ENCODE measurements at places on chromosomes 12 and 14.

- no peak overlapping the region for H3K27ac ChIP-seq
- no peaks in the 10 kb centered on the region for H3K4me1 ChIP-seq
- no peak overlapping the region for H3K4me3 ChIP-seq
- no peak for DNase-seq
Observed at GRCh38 chr12:89392391-89392790, 40.1 kb upstream of the DUSP6 start.

DNA sequence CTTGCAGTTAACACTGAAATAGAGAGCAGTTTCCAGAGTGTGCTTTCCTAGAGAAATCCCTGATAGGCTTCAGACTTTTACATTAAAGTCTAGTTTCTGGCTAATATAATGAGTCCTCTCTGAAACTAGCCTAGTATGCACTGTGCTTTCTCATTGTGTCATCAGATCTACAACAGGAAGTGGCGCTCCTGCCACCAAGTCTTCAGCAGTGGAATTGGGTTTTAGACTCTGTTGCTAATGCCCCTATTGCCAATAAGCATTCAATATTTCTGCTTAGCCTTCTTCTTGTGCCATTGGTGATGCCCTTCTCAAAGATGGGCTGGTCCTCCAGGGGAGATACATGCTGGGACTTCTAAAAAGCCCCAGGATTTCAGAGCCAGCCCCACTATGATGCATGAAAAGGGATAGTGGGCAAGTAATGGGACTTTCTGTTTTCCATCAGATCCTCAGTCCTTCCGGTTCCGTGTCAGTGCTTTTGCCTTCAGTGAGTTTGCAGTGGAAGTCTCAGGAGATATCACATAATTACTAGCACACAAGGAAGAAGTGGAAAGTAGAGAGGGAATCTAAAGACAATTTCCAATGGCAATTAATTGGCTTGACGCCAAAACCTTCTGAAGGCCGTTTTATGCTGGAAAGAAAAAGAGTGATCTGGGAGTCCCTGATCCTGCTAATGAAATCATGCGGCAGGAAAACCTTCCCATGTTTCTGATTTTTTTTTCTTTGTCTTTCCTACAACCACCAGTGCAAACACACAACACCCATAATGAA, 50.0 kb downstream of the SSPN start:
- H3K36me3 ChIP-seq = no peaks in the 10 kb centered on the region
- H3K27ac ChIP-seq = no peak overlapping the region
- H3K4me1 ChIP-seq = no peaks in the 10 kb centered on the region
- no peak for DNase-seq

GRCh38 chr14:55500219-55500701, 59.8 kb upstream of the TBPL2 start:
- no peak for DNase-seq
- no peaks in the 10 kb centered on the region for H3K4me1 ChIP-seq
- no peak overlapping the region for H3K4me3 ChIP-seq
- no peaks in the 10 kb centered on the region for H3K36me3 ChIP-seq
- H3K27me3 ChIP-seq = peaks cover 44% of the 10 kb centered on the region

GRCh38 chr12:84982888-84983287, 53.2 kb downstream of the TSPAN19 start:
- no peaks in the 10 kb centered on the region for H3K4me1 ChIP-seq
- H3K36me3 ChIP-seq = no peaks in the 10 kb centered on the region
- H3K4me3 ChIP-seq = no peak overlapping the region
- no peak for DNase-seq
- no peaks in the 10 kb centered on the region for H3K27me3 ChIP-seq
- H3K27ac ChIP-seq = no peak overlapping the region

DNA sequence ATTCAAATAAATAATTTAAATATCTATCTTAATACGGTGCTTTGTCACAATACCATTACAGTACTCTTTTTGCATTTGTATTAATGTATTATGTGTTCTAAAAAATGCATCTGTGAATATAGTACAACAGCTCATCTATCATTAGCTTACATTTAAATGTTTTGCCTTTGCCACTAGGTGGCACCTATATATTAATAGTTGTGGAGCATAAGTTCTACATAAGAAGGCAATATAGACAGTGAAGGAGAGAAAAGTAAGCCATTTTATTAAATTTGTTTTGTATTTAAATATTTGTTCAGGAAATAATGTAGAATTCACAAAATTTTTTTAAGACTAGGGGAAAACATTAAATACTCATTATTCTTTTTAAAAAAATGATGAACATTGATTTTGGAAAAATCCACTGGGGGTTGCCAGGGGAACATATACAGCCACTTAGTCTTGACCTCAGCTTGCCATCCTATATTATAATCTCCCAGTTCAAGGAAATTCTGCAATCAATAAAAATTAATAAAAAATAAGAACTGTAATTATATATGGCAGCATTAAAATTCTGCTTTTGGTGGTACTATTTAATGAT, 9.8 kb downstream of the CCER1 start:
- no peak overlapping the region for H3K27ac ChIP-seq
- no peak for DNase-seq
- H3K27me3 ChIP-seq = no peaks in the 10 kb centered on the region
- no peaks in the 10 kb centered on the region for H3K36me3 ChIP-seq
- H3K4me3 ChIP-seq = no peak overlapping the region

DNA sequence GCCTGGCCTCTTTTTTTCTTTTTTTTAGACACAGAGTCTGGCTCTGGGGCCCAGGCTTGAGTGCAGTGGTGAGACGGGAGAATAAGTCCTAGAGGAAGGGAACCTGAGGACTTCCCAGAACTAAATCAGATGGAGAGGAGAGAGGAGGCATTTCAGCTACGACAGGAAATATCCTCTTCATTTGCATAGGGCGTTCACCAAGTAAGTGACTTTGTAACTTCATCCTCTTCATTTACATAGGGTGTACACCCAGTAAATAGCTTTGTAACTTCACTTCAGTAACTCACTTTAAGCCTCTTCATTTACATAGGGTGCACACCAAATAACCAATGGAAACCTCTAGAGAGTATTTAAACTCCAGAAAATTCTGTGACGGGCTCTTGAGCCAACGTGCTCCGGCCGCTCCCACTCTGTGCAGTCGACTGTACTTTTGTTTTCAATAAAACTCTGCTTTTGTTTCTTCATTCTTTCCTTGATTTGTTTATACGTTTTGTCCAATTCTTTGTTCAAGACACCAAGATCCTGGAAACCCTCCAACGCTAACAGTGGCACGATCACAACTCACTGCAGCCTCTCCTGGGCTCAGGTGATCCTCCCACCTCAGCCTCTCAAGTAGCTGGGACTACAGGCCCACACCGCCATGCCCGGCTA, 21.4 kb upstream of the ANKRD9 start:
- H3K27me3 ChIP-seq = no peaks in the 10 kb centered on the region
- no peak overlapping the region for H3K4me3 ChIP-seq
- H3K36me3 ChIP-seq = peaks cover 4% of the 10 kb centered on the region
- H3K4me1 ChIP-seq = peaks cover 2% of the 10 kb centered on the region

- H3K27ac ChIP-seq = no peak overlapping the region
- no peaks in the 10 kb centered on the region for H3K4me1 ChIP-seq
- DNase-seq = no peak
- no peaks in the 10 kb centered on the region for H3K36me3 ChIP-seq
- no peak overlapping the region for H3K4me3 ChIP-seq
- H3K27me3 ChIP-seq = peaks cover 29% of the 10 kb centered on the region
Observed at GRCh38 chr12:5648692-5649359, 216.9 kb downstream of the NTF3 start.

GRCh38 chr14:63624203-63624602, 17.5 kb downstream of the WDR89 start:
- DNase-seq = no peak
- no peak overlapping the region for H3K4me3 ChIP-seq
- no peaks in the 10 kb centered on the region for H3K27me3 ChIP-seq
- peaks cover 43% of the 10 kb centered on the region for H3K36me3 ChIP-seq
- peak overlapping the region; percentile 56 for H3K27ac ChIP-seq

GRCh38 chr12:15494329-15495046, 172.2 kb downstream of the PTPRO start:
- H3K27ac ChIP-seq = no peak overlapping the region
- no peak for DNase-seq
- H3K36me3 ChIP-seq = no peaks in the 10 kb centered on the region
- peaks cover 28% of the 10 kb centered on the region for H3K27me3 ChIP-seq

DNA sequence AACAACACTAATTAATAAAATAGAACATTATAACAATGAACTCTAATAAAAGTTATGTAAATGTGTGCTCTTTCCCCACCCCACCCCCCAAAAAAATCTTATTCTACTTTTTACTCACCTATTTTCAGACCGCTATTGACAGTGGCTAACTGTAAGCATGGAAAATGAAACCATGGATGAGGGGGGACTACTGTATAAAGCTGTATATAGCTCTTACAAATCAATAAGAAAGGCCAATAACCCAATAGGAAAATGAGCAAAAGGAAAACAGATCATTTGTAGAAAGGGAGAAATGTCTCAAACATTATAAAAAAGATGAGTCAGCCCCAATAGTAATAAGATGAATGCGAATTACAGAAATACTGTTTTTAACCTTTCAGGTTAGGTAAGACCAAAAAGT, 27.4 kb downstream of the YEATS4 start:
- H3K36me3 ChIP-seq = peaks cover 16% of the 10 kb centered on the region
- no peak overlapping the region for H3K4me3 ChIP-seq
- peaks cover 1% of the 10 kb centered on the region for H3K4me1 ChIP-seq

- no peaks in the 10 kb centered on the region for H3K36me3 ChIP-seq
- no peaks in the 10 kb centered on the region for H3K4me1 ChIP-seq
- no peak overlapping the region for H3K4me3 ChIP-seq
- H3K27ac ChIP-seq = no peak overlapping the region
- no peak for DNase-seq
Observed at GRCh38 chr12:62673028-62673815, 206.6 kb downstream of the MON2 start.

- peaks cover 5% of the 10 kb centered on the region for H3K4me1 ChIP-seq
- peaks cover 4% of the 10 kb centered on the region for H3K36me3 ChIP-seq
- peak overlapping the region; percentile 68 for H3K27ac ChIP-seq
Observed at GRCh38 chr14:105528586-105529318, 2.4 kb downstream of the TMEM121 start.

DNA sequence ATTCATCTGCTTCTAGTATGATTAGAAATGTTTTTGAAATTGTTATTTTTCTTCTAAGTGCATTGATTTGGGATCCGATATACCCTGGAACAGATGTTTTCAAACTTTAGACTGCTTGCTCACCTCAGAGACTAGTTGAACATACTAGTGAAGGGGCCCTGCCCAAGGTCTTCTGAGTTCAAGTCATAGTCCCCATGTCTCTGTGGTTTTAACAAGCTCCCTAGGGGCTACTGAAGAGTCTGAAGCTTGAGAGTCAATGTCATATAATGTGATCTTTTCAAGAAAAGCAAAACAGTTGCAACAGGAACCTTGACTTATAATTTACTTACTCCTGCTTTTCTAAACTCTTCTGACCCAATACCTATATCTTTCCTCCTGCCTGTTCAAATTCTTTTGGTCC, 7.5 kb upstream of the UBE2N start:
- DNase-seq = no peak
- no peaks in the 10 kb centered on the region for H3K36me3 ChIP-seq
- H3K27me3 ChIP-seq = peaks cover 5% of the 10 kb centered on the region
- H3K4me3 ChIP-seq = no peak overlapping the region

- H3K36me3 ChIP-seq = peaks cover 2% of the 10 kb centered on the region
- no peaks in the 10 kb centered on the region for H3K4me1 ChIP-seq
Observed at GRCh38 chr12:70757830-70758493, 120.7 kb upstream of the PTPRB start.

- H3K36me3 ChIP-seq = peaks cover 6% of the 10 kb centered on the region
- H3K4me3 ChIP-seq = peak overlapping the region; percentile 20
- H3K4me1 ChIP-seq = peaks cover 15% of the 10 kb centered on the region
- H3K27ac ChIP-seq = no peak overlapping the region
- no peaks in the 10 kb centered on the region for H3K27me3 ChIP-seq
Observed at GRCh38 chr12:89307474-89308253, 44.6 kb downstream of the DUSP6 start.

DNA sequence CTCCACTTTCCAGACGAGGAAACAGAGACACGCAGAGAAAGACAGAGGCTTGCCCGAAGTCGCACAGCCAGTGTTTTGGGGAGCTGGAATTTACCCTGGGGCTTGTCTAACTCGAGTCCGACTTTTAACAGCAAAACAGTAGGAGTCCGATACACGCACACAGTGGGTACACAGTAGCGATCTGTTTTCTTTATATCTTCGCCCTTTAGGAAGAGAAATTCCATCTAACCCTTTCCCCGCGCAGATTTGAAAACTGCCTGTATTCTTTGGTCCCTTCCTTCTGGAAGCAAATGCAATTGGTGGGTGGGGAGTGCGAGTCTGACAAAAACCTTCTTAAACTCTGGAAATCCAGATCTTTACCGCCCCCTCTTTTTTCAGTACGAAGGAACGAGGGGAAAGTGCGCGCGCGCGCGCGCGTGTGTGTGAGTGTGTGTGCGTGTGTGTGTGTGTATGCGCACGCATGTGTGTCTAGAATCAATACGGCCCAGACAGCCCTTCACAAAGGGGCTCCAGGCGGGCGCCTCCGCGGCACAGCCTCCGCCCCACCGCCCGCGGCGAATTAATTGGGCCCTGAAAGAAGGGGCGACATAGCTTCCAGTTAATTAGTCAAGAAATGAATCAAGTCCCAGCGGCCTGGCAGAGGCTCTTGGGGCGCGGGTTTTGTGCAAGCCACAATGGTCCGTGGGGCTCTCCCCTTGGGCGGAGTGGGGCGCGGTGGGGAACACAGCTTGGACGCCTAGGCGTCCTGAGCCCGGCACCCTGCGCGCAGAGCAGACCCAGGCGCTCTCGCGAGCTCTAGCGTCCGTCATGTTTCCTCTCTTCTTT, 14.0 kb upstream of the TBX3 start:
- DNase-seq = no peak
- no peak overlapping the region for H3K27ac ChIP-seq
- no peaks in the 10 kb centered on the region for H3K4me1 ChIP-seq
- peaks cover 100% of the 10 kb centered on the region for H3K27me3 ChIP-seq
- no peak overlapping the region for H3K4me3 ChIP-seq
- H3K36me3 ChIP-seq = peaks cover 3% of the 10 kb centered on the region

DNA sequence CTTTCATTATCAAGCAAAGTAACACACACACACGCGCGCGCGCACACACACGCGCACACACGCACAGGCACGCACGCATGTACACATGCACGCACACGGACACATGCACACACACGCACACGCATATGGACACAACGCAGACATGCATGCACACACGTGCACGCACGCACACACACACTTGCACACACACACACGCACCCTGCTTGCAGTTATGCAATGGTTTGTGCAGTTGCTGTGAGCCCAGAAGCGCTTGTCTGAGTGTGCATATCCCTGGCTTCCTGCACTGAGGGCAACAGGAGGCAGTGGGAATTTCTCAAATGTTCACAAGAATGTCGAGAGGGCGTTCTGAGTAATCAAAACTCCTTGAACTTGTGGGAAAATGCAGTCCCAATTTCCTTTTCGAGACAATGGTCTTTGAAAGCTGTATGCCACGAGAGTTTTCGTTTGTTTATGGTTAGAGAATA, 41.6 kb downstream of the NFKBIA start:
- no peaks in the 10 kb centered on the region for H3K36me3 ChIP-seq
- H3K4me1 ChIP-seq = peaks cover 29% of the 10 kb centered on the region
- H3K4me3 ChIP-seq = no peak overlapping the region
- H3K27ac ChIP-seq = no peak overlapping the region
- H3K27me3 ChIP-seq = peaks cover 4% of the 10 kb centered on the region

DNA sequence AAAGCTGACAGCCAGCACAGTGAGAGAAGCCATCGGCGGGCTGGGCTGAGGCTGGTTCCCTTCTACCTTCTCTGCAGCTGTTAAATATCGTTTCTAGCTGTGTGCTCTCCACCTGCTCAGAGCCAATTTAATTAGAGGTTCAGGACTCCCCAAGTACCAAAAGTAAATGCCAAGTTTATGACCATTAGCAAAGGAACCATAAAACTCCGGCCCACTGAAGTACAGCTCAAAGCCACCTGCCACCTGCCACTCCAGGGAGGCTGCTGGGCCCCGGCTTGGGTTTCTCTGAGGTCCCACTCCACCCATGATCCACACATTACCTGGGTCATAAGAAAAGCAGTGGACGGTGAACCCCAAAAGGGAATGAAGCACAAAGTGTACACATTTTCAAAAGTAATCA, 272.8 kb downstream of the KSR2 start:
- H3K36me3 ChIP-seq = no peaks in the 10 kb centered on the region
- no peaks in the 10 kb centered on the region for H3K4me1 ChIP-seq
- no peak overlapping the region for H3K27ac ChIP-seq
